ENCODE measurements at places on chromosomes 6 and 20.

DNA sequence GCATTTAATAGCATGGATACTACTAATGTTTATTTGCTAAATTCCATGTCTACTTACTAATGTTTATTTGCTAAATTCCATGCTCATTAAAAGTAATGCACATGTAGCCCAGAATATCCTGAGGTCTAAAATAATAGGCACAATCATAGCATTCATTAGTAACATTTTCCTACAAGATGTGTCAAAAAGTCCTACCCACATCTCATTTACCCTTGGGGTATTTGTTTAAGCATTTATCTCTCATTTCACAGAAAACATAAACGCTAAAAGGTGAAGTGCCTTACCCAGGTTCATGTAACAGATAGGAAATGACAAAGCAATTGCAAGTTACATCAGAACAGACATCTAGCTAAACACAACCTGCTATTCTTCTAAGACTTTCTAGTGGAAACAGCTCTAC, 457.1 kb downstream of the HACE1 start:
- no peak for DNase-seq

- DNase-seq, result no peak
Observed at GRCh38 chr6:37138856-37139229, 31.1 kb upstream of the PIM1 start.

- no peak for DNase-seq
Observed at GRCh38 chr6:158408552-158409130, 96.4 kb downstream of the TULP4 start.

GRCh38 chr6:43669050-43669921, 18.3 kb downstream of the MRPS18A start:
- DNase-seq, result no peak
